ENCODE measurements at places on chromosomes 5 and 9. TPM values are rescaled to one million over a fixed set of nuclear protein-coding genes. Genes with fewer than 3 reads are reported as not detected.

- H3K36me3 ChIP-seq, result no peaks in the 10 kb centered on the region
- H3K4me1 ChIP-seq, result no peaks in the 10 kb centered on the region
- DNase-seq, result no peak
These were observed 155.9 kb downstream of the FGF18 start for GRCh38 chr5:171575386-171575785.

GRCh38 chr9:135088348-135088978 is 995 bp downstream of the OLFM1 start:
- no peak overlapping the region for H3K4me3 ChIP-seq
- no peaks in the 10 kb centered on the region for H3K36me3 ChIP-seq
- no peak overlapping the region for H3K27ac ChIP-seq
- peaks cover 19% of the 10 kb centered on the region for H3K27me3 ChIP-seq
- H3K4me1 ChIP-seq, result peaks cover 6% of the 10 kb centered on the region
- no peak for DNase-seq

- no peak overlapping the region for H3K27ac ChIP-seq
- peaks cover 37% of the 10 kb centered on the region for H3K27me3 ChIP-seq
- peaks cover 11% of the 10 kb centered on the region for H3K4me1 ChIP-seq
- H3K36me3 ChIP-seq, result no peaks in the 10 kb centered on the region
- no peak for DNase-seq
These were observed 487.7 kb downstream of the GADD45G start for GRCh38 chr9:90092508-90092907.

GRCh38 chr5:62137628-62138027 is 168.4 kb upstream of the KIF2A start:
- no peaks in the 10 kb centered on the region for H3K36me3 ChIP-seq
- H3K27me3 ChIP-seq, result no peaks in the 10 kb centered on the region
- H3K4me3 ChIP-seq, result no peak overlapping the region

DNA sequence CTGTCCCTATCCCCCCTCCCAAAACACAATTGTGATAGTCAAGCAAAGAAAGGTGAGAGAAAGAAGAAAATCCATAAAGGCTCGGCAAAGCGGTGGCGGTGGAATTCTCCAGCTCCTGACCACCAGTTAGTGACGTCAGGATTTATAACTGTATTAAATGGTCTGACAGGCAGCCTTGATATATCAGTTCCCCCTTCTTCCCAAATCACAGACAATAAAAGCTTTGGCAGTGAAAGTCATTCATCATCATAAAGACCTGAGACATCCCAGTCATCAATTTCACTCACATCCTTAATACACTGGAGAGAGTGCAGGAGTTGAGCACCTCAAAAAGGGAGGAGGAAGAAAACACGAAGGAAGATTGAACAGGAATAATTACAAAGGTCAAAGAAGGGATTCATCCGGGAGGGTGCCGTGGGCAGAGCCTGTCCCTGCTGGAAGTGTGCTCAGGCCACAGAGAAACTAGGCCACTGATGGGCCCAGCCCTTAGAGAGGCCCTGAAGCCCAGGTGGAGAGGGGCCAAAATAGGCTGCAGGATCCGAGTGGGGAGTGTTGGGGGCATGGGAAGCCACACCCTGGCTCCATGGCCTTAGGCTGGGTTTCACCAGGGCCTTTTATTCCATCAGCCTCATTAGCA is 131.9 kb downstream of the PAX5 start:
- H3K27ac ChIP-seq, result no peak overlapping the region
- H3K27me3 ChIP-seq, result peaks cover 40% of the 10 kb centered on the region
- H3K4me3 ChIP-seq, result no peak overlapping the region

Gene GHR
- total RNA-seq, result not detected

Gene SLC45A2
- 0.56 TPM for total RNA-seq

Gene HINT1
- total RNA-seq, result 287 TPM

GRCh38 chr5:157511651-157512644 is 51.9 kb downstream of the NIPAL4 start:
- no peak for DNase-seq
- H3K4me1 ChIP-seq, result peaks cover 26% of the 10 kb centered on the region
- H3K27me3 ChIP-seq, result no peaks in the 10 kb centered on the region
- H3K36me3 ChIP-seq, result peaks cover 44% of the 10 kb centered on the region
- no peak overlapping the region for H3K4me3 ChIP-seq

Gene NUTM2G
- not detected for total RNA-seq

Gene NIPBL
- total RNA-seq, result 71.2 TPM

DNA sequence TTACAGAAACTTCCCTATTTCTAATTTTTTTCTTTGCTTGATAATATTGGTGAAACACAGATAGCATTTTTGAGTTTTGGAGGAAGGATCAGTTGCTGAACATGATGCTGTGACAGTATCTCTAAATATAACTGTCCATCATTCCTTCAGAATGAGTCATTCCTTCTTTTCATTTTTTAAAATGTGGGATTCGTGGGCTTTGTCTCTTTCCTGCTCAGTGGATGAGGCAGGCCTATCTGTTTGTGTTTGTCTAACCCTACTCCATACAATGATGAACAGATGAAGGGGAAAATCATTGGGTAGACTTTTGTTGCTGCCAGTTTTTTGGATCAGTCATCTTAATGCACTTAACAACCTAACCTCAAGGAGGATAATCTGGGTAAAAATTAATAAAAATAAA is 15.7 kb upstream of the OR13C8 start:
- H3K36me3 ChIP-seq, result no peaks in the 10 kb centered on the region
- no peaks in the 10 kb centered on the region for H3K27me3 ChIP-seq
- no peak overlapping the region for H3K27ac ChIP-seq
- no peak overlapping the region for H3K4me3 ChIP-seq
- H3K4me1 ChIP-seq, result no peaks in the 10 kb centered on the region
- DNase-seq, result no peak

Gene SPINK13
- total RNA-seq, result not detected

DNA sequence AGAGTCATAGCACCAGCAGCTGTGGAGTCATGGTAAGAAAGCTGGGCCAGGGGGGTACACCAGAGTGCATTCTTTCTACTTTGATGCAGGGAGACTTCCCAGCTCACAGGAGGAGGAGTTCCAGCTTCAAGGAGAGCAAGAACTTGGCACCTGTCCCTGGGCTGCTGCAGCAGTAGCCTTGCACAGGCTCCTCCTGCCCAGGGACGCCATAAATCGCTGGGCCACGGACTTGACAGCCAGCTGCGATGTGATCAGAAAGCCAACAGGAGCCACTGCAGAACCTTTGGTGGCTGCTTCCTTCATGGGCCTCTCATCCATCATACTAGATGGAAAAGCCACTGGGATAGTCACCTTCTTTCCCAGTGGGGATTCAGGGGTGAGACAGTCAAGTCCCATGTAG is 234.7 kb downstream of the NMUR2 start:
- H3K4me3 ChIP-seq, result no peak overlapping the region
- H3K27me3 ChIP-seq, result peaks cover 2% of the 10 kb centered on the region
- H3K4me1 ChIP-seq, result no peaks in the 10 kb centered on the region
- DNase-seq, result no peak
- H3K27ac ChIP-seq, result no peak overlapping the region

Gene PRLR
- not detected for total RNA-seq

Gene TMEM232
- 0.40 TPM for total RNA-seq

- no peaks in the 10 kb centered on the region for H3K36me3 ChIP-seq
- no peak overlapping the region for H3K4me3 ChIP-seq
- DNase-seq, result no peak
- H3K27me3 ChIP-seq, result peaks cover 24% of the 10 kb centered on the region
- H3K4me1 ChIP-seq, result no peaks in the 10 kb centered on the region
These were observed 47.3 kb downstream of the S1PR3 start for GRCh38 chr9:89038382-89039103.

DNA sequence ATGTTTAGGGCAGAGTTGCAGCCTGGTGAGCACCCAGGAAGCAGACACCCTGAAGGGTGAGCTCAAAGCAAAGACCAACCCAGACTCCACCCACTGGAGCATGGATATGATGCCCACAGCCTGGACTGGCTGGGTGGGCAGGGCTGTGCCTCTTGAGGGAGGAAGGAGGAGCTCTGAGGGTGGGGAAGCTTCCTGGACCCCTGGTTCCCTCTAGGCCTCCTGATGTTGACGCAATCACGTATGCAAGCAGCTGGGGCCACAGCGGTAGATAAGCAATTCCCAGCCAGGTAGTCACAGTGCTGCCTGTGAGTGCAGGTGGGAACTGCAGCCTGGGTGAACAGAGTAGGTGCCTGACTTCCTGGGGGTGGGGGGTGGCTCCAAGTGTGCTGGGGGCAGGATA is 271.5 kb downstream of the CDK5RAP2 start:
- H3K36me3 ChIP-seq, result no peaks in the 10 kb centered on the region
- peaks cover 7% of the 10 kb centered on the region for H3K27me3 ChIP-seq
- no peaks in the 10 kb centered on the region for H3K4me1 ChIP-seq
- no peak overlapping the region for H3K4me3 ChIP-seq
- DNase-seq, result no peak
- no peak overlapping the region for H3K27ac ChIP-seq

DNA sequence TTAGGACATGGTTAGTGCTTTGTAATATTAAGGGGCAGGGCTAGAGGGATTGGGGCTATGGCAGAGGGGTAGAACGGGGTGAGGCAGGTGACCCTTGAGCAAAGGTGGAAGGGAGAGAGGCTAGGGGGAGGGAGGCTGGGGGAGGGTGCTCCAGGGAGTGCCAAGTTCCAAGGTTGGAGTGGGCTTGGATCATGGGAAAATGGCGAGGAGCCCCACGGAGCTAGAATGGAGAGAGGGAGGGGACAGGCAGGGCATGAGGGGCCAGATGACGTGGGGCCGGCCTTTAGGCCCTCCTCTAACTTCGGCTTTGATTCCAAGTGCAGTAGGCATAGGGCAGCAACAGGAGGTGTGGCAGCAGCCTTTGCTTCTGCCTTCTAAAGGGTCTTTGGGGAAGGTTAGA is 171.8 kb upstream of the PANK3 start:
- peaks cover 11% of the 10 kb centered on the region for H3K4me1 ChIP-seq
- no peak overlapping the region for H3K27ac ChIP-seq
- peaks cover 6% of the 10 kb centered on the region for H3K27me3 ChIP-seq
- H3K36me3 ChIP-seq, result no peaks in the 10 kb centered on the region
- no peak overlapping the region for H3K4me3 ChIP-seq
- no peak for DNase-seq

DNA sequence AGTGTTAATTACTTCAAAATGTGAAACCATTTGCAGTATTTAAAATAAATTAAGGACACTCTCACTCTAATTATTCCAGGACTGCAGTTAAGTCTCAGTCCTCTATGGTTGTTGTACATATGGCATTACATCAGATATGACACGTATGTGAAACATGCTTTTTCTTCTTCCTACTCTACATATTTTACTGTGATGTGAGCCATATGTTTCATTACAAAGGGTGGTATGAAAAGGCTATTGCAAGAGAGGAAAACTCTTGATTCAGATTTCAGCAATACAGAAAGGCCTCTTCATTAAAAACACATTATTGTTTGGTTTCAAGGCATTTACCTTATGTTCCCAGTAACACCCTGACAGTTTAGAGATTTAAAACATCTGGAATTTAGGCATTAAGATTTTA is 964.5 kb upstream of the DMAC1 start:
- H3K27ac ChIP-seq, result no peak overlapping the region
- H3K36me3 ChIP-seq, result no peaks in the 10 kb centered on the region
- H3K4me3 ChIP-seq, result no peak overlapping the region
- no peaks in the 10 kb centered on the region for H3K27me3 ChIP-seq
- no peaks in the 10 kb centered on the region for H3K4me1 ChIP-seq

DNA sequence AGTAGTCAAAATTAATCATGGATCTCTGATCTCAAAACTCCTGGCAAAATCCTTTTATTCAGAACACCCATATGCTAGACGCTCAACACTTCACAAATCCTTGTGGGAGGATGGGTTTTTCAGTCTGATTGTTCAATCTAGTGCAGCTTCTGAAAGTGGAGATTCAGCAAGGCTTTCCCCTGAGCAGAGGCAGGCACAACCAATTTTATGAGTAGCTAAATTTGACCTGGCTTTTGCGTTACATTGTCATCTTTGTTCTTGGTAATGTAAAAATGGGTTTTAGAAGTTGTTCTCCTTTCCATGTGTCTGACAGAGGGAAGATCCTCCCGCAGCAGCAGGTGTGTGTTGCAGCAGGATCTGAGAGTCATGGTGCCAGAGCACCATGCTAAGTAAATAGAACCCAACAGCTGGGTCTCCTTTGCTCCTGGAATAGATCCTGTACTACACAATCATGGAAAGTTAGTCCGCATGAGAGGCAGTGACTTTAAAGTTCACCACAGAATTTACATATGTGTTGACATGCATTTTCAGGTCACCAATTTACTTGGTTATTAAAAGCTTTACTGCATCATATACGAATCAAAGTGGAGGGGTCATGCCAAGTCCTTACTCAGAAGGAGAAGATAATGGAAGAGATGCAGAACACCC is 70.1 kb upstream of the MEF2C start:
- H3K4me1 ChIP-seq, result no peaks in the 10 kb centered on the region
- peaks cover 7% of the 10 kb centered on the region for H3K27me3 ChIP-seq
- H3K36me3 ChIP-seq, result no peaks in the 10 kb centered on the region
- no peak overlapping the region for H3K27ac ChIP-seq
